Left hindlimb (tissue), 1 donor: ENCODE measurements at places on chromosomes 2 and 18.

DNA sequence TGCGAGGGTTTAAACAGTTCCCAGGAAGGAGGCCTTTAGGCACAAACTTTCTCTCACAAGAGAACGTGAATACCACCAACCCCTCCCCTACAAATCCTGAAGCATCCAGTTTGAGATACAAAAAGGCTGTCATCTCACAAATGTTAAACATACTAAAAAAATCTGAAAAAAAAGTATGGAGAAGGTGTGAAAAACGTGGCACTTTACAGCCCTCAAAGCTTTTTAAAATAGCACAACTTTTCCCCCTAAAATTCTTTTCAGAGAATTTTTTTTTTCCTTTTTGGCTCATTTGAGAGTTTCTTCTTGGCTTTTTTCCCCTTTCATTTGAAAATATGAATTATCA is 10.1 kb downstream of the ZEB2 start:
- no peak for DNase-seq

- DNase-seq: peak; percentile 57
Measured at GRCh38 chr2:24972315-24972961, 683 bp upstream of the DNAJC27 start.

DNA sequence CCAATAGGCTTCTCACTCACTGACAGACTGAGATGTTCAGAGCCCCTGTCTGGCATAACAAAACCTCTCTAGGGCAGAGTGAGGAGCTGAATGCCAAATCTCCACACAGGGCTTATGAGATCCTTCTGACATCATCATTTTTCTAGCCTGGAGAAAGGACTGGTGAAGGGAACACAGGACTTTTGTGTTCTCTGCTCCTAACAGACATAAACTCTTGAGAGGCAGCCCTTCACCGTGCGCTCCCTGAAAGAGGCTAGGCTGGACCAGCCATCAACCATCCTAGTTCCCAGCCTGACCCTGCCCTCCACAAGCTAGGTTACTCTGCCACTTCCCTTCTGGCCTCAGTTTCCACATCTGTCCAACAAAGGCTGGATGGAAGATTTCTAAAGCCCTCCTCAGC is 141.9 kb downstream of the SUCLG1 start:
- DNase-seq: no peak

DNA sequence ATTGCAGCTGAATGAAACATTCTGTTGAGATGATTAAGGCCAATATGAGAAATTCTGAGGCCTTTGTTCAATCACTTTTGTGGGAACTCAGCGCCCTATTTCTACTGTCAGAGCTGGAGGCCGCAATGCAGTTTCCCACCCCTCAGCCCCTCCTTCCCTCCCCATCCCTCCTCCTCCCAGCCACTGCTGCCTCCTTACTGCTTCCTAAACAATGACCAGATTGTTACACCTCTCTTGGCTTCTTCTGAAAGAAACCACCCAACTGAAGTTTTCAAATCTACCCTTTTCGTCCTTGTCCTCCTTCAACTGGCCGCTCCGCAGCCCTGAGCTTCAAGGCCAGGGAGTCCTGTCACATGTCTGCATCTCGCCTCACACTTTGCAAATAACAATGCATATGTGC is 36.7 kb upstream of the MAPK4 start:
- DNase-seq: no peak

GRCh38 chr18:77487951-77488740 is 238.5 kb downstream of the GALR1 start:
- no peak for DNase-seq

DNA sequence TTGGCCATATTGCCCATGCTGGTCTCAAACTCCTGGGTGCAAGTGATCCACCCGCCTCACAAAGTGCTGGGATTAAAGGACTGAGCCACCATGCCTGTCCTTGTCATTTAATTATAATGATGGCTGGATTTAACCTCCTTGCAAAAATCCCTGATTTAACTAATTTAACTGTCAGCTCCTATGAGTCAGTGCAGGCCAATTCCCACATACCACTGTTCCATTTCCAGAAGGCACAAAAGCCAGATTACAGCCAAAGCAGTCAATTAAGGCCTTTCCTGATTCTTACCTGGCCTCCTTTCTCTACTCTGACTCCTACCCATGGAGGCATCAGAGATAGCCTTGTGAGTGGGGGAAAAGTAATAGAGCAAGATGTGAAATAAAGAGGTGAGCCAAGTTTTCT is 12.3 kb upstream of the SLC35F5 start:
- DNase-seq: no peak

- DNase-seq: no peak
Measured at GRCh38 chr2:71074893-71075395, 6.5 kb downstream of the NAGK start.

- no peak for DNase-seq
Measured at GRCh38 chr2:44430342-44430741, 68.6 kb downstream of the CAMKMT start.

- DNase-seq: no peak
Measured at GRCh38 chr18:40576507-40577115, 1378.4 kb upstream of the PIK3C3 start.

- DNase-seq: no peak
Measured at GRCh38 chr2:184416146-184416913, 182.0 kb upstream of the ZNF804A start.

DNA sequence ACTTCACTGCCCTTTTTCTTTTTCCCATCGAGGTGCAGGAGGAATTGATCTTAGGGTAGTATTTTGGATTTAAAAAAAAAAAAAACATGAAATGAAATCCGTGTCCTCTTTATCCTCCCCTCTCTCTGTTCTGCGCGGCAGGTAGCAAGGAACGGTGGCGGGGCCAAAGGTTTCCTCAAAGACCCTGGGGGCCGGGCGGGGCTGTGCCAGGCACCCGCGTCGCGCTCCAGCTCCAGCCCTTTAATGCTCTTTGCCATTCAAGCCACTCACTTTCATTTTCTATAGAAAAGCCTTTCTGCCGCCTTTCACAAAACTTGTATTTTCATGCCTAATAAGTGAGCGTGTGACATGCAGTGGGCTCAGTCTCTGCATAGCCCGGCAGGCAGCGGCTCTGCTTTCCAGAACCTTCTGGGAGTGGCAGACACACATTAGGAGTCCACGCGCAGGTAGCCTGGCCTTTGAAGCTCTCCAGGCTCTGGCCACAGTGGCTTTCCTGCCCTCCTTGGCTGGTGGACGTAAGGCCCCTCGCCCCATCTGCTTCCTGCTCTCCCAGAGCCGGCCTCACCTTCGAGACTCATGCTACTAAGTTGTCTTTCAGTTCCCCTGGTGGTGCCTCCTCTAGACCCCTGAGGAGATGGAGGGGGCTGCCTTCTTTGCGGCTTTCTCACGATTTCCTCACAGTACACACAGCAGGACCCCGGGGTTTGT is 41.7 kb downstream of the AGAP1 start:
- no peak for DNase-seq

DNA sequence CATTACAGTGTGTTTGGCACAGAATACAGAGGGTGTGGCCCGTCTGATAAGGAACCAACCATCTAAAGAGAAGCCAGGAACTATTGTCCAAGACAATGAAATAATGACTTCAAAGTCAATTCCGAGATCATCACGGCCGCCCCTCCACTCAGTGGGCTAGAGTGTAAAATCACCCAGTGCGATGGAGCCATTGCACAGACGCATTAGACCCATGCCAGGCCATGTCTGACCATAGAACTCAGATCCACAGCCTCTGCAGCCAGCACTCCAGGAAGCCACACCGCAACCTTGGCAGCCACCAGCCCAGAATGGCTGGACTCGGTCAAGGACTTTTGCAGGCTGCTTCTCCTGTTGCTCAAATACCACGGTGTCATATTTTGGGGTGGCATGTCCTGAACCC is 835.7 kb downstream of the DCDC2C start:
- DNase-seq: no peak

DNA sequence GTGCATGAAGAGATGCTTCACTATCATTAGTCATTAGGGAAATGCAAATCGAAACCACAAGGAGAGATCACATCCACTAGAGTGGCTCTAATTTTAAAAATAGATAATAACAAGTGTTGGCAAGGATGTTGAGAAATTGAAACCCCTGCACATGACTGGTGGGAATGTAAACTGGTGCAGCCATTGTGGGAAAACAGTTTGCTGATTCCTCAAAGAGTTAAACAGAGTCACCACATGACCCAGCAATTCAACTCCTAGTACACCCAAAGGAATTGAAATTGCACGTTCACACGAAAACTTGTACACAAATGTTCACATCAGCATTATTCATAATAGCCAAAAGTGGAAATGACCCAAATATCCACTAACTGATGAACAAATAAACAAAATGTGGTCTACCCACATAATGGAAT is 179.5 kb downstream of the BCL2 start:
- no peak for DNase-seq

- no peak for DNase-seq
Measured at GRCh38 chr2:9760069-9760901, 83.0 kb upstream of the TAF1B start.

- no peak for DNase-seq
Measured at GRCh38 chr2:20430461-20431300, 16.2 kb upstream of the RHOB start.

GRCh38 chr18:45467293-45467692 is 148.0 kb upstream of the SLC14A2 start:
- peak; percentile 49 for DNase-seq

DNA sequence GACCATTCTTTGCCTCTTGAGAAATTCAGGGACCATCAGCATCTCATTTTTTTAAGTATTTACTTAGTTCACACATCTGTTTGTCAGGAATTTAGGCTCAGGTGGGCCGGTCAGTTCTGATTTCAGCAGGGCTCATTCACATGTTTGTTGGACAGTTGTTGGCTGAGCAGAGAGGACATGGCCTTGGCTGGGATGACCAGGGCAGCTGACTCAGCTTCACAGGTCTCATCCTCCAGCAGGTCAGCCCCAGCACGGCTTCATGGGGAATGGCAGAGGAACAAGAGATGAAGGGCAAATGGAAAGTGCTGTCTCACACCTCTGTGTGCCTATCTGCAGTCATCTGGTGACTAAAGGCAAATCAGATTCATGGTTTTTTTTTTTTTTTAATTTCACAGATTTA is 136.1 kb upstream of the TMEM200C start:
- DNase-seq: no peak

GRCh38 chr18:48278081-48278480 is 131.1 kb downstream of the ZBTB7C start:
- no peak for DNase-seq

- no peak for DNase-seq
Measured at GRCh38 chr2:42853549-42854206, 61.3 kb upstream of the HAAO start.

- no peak for DNase-seq
Measured at GRCh38 chr2:134466141-134466540, 212.3 kb downstream of the MGAT5 start.

DNA sequence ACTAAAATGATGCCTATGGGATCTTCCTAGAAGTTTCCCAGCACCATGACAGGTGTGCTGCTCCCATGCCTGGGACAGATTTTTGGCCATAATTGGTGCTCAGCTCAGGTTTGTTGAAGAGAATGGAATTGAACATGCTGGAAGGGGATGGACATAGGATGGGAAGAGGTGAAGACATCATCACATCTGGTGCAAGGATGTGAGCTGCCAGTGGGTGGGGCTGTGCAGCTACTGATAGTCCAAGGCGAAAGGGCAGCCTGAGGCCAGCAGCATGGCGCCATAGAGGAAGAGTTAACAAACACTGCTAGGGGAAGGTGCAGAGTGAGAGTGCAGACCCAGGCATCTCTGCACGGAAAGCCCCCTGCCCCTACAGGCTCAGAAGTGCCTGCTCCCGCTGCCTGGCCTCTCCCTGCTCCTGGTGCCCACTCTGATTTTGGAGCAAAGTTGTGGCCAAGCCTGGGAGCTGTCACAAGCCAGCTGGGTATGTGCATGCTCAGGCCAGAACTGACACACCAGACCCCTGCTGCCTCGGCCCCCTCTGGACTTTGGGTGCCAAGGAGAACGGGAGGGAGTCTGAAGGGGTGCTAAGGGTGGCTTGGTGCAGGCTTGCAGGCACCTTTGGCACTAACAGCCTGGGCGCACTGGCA is 178.6 kb downstream of the ZBTB7C start:
- DNase-seq: no peak
